NCI-H510A (cell line): ENCODE measurements at places on chromosomes 12 and 14.

DNA sequence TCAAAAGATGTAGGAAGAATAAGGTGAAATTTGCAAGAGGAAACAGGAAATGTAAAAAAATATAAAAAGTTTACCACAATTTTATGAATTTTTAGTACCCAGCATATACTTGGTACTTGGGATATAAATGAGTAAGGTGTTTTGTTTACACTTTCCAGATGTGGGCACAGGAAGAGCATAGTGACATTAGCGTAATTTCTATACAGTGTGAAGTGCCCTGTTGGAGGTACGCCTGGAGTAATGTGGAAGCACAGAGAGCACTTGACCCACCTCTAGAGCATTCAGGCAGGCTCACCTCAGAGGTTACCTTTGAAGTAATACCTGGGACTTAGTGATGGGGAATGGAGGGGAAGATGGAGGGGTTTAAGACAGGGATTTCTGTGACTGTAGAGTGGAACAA, 89.5 kb downstream of the AEBP2 start:
- no peak for DNase-seq

DNA sequence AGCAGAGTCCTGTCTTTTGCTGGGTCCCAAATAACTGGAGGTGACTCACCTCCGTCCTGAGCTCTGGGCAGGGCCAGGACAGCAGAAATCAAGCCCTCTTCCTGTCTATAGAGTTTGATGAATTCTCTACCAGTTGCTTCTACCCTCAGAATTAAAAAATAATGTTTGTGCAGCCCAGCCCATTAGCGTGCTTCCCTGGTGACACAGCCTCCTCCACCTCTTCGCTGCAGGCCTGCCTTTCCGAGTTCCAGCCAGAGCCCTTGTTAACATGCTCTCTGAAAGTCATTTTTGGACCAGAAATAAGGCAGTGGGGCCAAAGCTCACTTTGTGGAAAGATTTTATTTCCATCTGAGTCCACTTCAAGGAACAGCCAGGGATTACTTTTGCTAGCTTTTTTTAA, 94.0 kb downstream of the TBX5 start:
- DNase-seq: no peak

DNA sequence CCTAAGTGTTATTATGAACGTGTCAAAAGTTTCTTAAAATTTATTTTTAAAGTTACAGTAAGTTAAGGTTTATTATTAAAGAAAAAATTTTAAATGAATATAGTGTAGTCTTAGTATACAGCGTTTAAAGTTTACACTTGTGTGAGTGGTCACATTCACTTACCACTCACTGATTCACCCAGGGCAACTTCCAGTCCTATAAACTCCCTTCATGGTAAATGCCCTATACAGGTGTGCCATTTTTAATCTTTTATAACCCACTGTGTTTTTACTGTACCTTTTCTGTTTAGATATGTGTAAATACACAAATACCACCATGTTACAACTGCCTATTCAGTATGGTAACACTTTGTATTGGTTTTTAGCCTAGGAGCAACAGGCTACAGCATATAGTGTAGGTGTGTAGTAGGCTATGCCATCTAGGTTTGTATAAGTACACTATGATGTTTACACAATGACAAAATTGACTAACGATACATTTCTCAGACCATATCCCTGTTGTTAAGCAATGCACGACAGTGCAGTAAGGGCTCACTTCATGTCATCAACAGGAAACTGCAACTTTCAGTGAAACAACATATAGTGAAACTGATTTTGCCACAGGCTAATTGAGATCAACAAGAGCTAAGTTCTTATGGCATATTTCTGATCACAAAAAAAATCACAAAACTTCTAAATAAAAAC, 112.0 kb upstream of the TMCC3 start:
- no peak for DNase-seq

- DNase-seq: no peak
These were observed 240.3 kb upstream of the PELI2 start for GRCh38 chr14:55877942-55878341.

GRCh38 chr12:108371801-108372344, 32.8 kb upstream of the CMKLR1 start:
- DNase-seq: no peak

DNA sequence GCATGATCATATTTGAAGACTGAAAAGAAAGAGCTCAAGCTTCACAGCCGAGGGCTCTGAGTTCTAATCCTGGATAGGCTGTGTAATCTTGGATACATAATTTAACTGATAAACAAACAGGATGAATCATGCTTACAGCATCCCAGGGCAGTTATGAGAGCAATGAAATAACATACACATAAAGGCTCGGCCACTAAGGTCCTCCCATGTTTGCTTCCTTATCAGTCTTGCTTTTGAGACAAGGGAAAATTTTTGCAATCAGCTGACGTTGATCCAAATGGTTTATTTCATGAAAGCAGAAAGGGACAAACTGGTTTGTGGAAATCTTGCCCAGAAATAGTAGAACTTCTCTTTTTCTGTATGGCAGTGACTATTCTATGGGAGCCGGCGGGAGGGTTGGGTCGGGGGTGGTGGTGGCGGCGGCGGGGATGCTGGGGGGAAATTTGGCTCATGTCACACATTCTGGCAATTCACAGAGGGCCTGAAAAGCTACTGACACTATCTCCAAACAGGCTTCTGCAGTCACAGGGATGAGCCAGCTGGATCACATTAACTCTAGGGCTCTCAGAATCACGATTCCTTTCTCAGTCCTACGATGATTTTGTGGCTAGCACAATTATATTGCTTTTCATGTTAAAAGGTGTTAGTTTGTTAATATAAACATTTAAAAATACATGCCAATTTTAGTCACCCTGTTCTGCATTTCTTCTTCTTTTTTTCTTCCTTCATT, 124.5 kb downstream of the SLC8A3 start:
- no peak for DNase-seq

- DNase-seq: no peak
These were observed 44.9 kb downstream of the TESC start for GRCh38 chr12:117054279-117054678.

DNA sequence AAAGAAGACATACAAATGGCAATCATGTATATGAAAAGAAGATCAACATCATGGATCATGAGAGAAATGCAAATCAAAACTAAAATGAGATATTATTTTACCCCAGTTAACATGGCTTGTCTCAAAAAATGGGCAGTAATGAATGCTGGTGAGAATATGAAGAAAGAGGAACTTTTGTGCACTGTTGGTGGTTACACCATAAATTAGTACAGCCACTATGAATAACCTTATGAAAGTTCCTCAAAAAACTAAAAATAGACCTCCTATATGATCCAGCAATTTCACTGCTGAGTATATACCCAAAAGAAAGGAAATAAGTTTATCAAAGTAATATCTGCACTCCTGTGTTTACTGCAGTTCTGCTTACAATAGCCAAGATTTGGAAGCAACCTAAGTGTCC, 151.7 kb downstream of the PDZRN4 start:
- DNase-seq: no peak

GRCh38 chr12:109489955-109490565, 12.6 kb downstream of the UBE3B start:
- no peak for DNase-seq

- DNase-seq: no peak
These were observed 228.5 kb downstream of the ATP23 start for GRCh38 chr12:58169826-58170225.

- DNase-seq: no peak
These were observed 13.5 kb downstream of the SLC11A2 start for GRCh38 chr12:51012570-51013236.

- DNase-seq: no peak
These were observed 78.2 kb upstream of the OSBPL8 start for GRCh38 chr12:76637807-76638206.

- no peak for DNase-seq
These were observed 2.3 kb downstream of the SPPL3 start for GRCh38 chr12:120901818-120902217.

DNA sequence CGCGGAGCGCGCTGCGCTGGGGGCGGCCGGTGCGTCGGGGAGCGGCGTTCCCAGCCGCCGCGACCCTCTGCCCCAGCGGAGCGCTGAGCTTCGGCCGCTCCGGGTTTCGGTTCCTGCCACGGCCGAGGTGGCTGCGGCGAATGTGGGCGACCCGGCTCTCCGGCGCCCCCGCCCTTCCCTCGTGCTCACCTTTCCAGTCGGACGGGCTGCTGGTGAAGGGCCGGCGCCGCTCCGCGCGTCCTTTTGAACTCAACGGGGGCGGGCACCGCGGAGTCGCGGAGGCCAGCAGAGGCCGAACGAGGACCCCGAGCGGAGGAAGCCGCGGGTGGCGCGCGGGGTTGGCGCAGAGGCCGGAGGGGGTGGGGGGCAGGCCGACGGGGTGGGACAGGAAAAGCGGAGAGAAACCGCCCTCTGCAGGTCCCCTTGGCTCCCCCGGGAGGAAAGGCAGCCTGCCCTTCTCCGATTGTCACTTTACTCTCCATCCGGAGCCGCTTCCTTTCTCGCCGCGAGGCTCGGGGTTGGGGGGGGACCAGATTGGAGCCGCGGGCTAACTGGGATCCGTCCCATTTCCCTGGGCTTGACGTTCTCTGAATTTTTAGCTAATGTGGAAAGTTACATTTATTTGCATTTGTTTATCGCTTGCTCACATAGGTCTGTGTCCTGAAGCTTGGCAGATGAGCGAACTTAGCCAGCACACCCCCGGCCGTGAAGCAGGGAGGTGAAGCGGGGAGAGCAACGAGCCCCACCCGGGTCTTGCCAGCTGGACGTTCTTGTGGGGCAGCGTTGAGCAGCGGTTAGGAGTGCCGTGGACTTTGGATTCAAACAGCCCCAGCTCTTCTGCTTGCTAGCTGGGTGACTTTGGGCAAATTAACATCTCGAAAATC, at the start of gene SMAGP:
TSS of gene SMAGP (minus strand) at position 349 of the 884 bp plus-strand sequence. CDS start 1,137 bp downstream, outside the sequence.
- DNase-seq: peak; percentile 76
